Vagina (tissue), 2 donors: ENCODE measurements at places on chromosomes 2 and 18. TPM values are rescaled to one million over a fixed set of nuclear protein-coding genes. Genes with fewer than 3 reads are reported as not detected.

GRCh38 chr2:177817300-177817699 is 255.3 kb downstream of the PDE11A start:
- no peaks in the 10 kb centered on the region for H3K27me3 ChIP-seq
- no peak overlapping the region for H3K27ac ChIP-seq
- no peak overlapping the region for H3K4me3 ChIP-seq

DNA sequence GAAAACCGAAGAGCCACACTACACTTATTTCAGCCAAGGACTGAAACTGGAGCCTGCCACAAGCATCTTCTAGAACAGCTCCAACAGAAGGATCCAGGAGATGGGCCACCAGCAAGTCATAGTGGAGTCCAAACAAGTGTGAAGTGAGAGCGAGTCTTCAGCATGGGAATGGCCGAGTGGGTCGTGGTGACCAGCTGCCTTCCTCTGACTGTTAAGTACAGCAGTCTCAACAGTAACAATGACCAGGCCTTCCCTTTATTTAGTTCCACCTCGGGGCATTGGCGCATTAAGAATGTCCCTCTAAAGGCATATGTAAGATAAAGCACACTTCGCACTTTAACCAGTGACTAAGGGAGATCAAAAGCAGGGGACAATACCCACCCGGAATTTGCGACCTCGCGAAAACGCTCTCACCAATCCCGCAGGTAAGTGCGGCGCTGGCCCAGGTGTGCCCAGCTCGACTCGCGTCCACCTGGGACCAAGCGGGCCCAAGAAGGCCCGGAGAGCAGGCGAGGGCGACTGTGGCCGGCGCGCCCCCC is 1.1 kb downstream of the L3MBTL4 start:
- DNase-seq, result no peak
- H3K27ac ChIP-seq, result peak overlapping the region; percentile 89
- H3K4me3 ChIP-seq, result peak overlapping the region; percentile 83
- no peaks in the 10 kb centered on the region for H3K36me3 ChIP-seq
- H3K4me1 ChIP-seq, result peaks cover 11% of the 10 kb centered on the region

- H3K36me3 ChIP-seq, result no peaks in the 10 kb centered on the region
- DNase-seq, result no peak
- H3K27me3 ChIP-seq, result no peaks in the 10 kb centered on the region
- no peak overlapping the region for H3K27ac ChIP-seq
These were observed 406.1 kb downstream of the LRATD1 start for GRCh38 chr2:15038366-15039364.

DNA sequence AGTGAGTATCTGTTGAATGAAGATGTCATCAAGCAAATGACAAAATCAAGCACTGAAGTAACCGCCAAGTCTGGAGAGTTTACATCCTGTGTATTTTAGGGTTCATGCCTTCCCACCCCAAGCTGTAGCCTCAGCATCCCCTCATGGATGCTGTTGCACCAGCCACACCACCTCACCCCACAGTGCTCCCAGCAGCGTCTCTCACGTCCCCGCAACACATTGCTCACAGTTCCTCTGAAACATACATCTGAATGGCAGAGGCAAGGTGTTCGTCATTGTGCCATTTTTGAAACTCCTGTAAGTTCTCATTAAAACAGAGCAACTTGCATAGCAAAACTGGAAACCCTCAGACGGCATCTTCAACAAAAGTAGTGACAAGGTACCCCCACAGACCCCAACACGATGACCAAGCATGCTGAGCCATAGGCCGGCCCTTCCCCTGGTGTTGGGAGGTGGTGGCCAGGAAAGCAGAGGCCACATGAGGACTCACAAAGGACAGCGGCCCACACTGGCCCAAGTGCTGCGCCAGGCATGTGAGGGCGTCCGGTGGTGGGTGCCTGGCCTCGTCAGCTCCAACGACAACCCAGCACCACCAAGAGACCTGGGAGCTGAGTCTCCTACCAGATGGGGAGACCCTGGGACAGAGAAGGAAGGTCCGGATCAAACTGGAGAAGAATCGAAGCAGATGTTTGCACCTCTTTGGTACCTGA is 456.5 kb downstream of the EIPR1 start:
- no peak overlapping the region for H3K4me3 ChIP-seq
- H3K4me1 ChIP-seq, result no peaks in the 10 kb centered on the region
- peak; percentile 60 for DNase-seq
- H3K27ac ChIP-seq, result no peak overlapping the region
- no peaks in the 10 kb centered on the region for H3K27me3 ChIP-seq

DNA sequence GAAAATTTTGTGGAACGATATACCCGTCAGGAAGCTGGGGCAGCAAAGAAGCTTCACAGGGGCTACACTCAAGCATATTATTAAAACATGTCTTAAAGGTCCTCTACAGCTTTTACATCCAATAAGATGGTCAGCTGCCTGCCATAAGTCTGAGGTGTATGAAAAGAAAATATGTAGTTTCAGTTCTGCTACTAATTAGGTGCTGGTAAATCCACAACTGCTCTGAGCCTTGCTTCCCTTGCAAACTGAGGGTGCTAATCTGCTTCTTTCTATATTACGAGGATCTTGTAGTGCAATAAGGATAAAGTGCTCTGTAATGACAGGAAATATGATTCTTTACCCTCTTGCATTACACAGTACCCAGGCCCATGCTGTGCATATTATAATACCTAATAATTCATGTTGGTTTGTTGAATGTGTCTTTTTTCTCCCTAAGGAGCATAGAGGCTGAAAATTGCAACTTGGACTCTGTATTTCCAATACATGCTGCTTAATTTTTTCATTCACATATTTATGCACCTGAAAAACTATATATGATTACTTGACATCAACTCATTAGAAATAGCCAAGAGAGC is 14.5 kb upstream of the SLC8A1 start:
- DNase-seq, result no peak
- no peaks in the 10 kb centered on the region for H3K4me1 ChIP-seq
- H3K27me3 ChIP-seq, result no peaks in the 10 kb centered on the region
- H3K4me3 ChIP-seq, result no peak overlapping the region
- no peak overlapping the region for H3K27ac ChIP-seq

DNA sequence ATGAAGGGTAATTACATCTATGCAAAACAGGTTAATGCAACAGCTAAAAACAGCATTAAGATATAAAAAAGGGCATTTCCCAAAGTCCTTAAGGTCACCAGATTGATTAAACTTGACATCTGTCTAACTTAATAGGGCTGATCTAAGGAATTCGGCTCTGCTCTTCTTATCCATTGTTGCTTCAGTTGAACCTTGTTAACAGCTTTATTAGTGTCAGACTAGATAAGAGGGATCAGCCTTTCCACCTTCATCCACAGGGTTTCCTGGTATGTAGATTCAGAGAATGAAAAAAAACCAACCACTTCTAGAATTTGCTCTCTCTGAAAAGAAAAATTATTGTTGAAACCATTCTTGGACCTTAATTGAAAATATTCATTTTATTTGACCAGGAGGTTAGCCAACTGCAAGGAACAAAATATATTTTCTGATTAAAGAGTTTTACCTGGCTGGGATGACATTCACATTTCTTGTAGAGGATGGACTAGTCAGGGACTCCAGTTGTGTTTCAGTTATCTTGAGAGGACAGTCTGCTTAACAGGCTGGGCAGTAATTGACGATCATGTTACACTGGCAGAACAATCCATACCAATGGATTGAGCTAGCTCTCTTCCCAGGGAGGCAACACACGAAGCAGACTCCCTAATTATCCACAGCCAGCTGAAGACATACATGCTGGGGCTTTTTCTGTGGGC is 357.4 kb upstream of the ACVR2A start:
- H3K4me1 ChIP-seq, result no peaks in the 10 kb centered on the region
- no peak for DNase-seq
- no peak overlapping the region for H3K27ac ChIP-seq
- no peaks in the 10 kb centered on the region for H3K27me3 ChIP-seq
- H3K4me3 ChIP-seq, result no peak overlapping the region

DNA sequence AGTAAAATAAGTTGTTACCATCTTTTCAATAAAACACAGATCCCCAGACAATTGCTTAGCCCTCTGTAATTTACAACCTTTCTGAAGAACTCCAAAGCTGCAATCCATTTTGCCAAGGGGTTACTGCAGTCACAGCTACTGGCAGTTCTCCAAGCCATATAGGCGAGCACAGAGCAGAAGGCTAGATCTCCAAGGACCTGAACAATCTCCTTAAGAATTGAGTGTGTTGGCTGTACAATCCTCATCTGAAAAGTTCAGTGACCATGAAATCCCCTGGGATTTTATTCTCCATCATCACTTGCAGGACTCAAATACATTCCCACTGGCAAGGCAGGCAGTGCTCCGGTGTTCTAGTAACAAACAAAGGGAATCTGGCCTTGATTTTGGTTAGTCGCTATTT is 103.9 kb upstream of the LRP1B start:
- DNase-seq, result no peak
- no peak overlapping the region for H3K4me3 ChIP-seq
- H3K4me1 ChIP-seq, result no peaks in the 10 kb centered on the region

- no peak for DNase-seq
- no peak overlapping the region for H3K27ac ChIP-seq
- H3K36me3 ChIP-seq, result no peaks in the 10 kb centered on the region
- H3K4me3 ChIP-seq, result no peak overlapping the region
- H3K27me3 ChIP-seq, result no peaks in the 10 kb centered on the region
These were observed 21.5 kb upstream of the SERPINB7 start for GRCh38 chr18:63753676-63754075.

DNA sequence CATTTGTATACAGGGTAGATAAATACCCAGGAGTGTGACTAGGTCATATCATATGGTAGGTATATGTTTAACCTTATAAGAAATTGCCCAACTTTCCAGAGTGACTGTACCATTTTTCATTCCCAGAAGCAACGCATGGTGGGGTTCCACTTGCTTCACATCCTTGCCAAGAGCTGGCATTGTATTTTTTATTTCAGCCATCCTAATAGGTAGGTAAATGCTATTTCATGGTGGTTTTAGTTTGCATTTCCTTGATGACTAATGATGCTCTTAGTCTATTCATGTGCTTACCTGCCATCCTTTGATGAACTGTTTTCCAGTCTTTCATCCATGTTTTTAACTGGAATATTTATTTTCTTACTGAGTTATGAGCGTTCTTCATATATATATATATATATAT is 51.9 kb downstream of the MAP4K3 start:
- DNase-seq, result no peak
- no peak overlapping the region for H3K4me3 ChIP-seq
- H3K27ac ChIP-seq, result no peak overlapping the region
- H3K4me1 ChIP-seq, result peaks cover 34% of the 10 kb centered on the region
- H3K27me3 ChIP-seq, result no peaks in the 10 kb centered on the region
- no peaks in the 10 kb centered on the region for H3K36me3 ChIP-seq

GRCh38 chr18:48052842-48053241 is 122.4 kb upstream of the SMAD2 start:
- DNase-seq, result no peak
- no peak overlapping the region for H3K4me3 ChIP-seq
- no peaks in the 10 kb centered on the region for H3K36me3 ChIP-seq
- no peaks in the 10 kb centered on the region for H3K27me3 ChIP-seq

DNA sequence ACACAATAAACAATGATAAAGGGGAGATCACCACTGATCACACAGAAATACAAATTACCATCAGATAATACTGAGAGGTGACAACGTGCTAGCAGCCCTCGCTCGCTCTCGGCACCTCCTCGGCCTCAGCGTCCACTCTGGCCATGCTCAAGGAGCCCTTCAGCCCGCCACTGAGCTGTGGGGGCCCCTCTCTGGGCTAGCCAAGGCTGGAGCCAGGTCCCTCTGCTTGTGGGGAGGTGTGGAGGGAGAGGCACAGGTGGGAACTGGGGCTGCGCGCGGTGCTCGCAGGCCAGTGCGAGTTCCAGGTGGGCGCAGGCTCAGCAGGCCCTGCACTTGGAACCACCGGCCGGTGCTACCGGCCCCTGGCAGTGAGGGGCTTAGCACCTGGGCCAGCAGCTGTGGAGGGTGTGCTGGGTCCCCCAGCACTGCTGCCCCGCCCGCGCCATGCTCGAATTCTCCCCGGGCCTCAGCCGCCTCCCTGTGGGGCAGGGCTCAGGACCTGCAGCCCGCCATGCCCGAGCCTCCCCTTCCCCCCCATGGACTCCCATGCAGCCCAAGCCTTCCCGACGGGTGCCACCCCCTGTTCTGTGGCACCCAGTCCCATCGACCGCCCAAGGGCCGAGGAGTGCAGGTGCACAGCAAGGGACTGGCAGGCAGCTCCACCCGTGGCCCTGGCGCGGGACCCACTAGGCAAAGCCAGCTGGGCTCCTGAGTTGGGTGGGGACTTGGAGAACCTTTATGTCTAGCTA is 340.0 kb upstream of the GULP1 start:
- no peaks in the 10 kb centered on the region for H3K36me3 ChIP-seq
- no peak for DNase-seq
- H3K27me3 ChIP-seq, result no peaks in the 10 kb centered on the region
- H3K27ac ChIP-seq, result no peak overlapping the region
- no peak overlapping the region for H3K4me3 ChIP-seq

- no peaks in the 10 kb centered on the region for H3K27me3 ChIP-seq
- no peaks in the 10 kb centered on the region for H3K4me1 ChIP-seq
- DNase-seq, result no peak
- no peak overlapping the region for H3K27ac ChIP-seq
- H3K36me3 ChIP-seq, result no peaks in the 10 kb centered on the region
- no peak overlapping the region for H3K4me3 ChIP-seq
These were observed 721.0 kb downstream of the PLCL1 start for GRCh38 chr2:198525211-198525969.

Gene MYO3B
- total RNA-seq, result 0.49 TPM

Gene CRYBA2
- total RNA-seq, result not detected

Gene SEMA4F
- total RNA-seq, result 8.3 TPM

Gene SIGLEC15
- total RNA-seq, result not detected

Gene ZBTB7C
- total RNA-seq, result 40.5 TPM

Gene ADAM23
- 5.2 TPM for total RNA-seq

Gene TSPYL6
- not detected for total RNA-seq

Gene ACMSD
- not detected for total RNA-seq
